ENCODE measurements at places on chromosomes 16 and 17.

DNA sequence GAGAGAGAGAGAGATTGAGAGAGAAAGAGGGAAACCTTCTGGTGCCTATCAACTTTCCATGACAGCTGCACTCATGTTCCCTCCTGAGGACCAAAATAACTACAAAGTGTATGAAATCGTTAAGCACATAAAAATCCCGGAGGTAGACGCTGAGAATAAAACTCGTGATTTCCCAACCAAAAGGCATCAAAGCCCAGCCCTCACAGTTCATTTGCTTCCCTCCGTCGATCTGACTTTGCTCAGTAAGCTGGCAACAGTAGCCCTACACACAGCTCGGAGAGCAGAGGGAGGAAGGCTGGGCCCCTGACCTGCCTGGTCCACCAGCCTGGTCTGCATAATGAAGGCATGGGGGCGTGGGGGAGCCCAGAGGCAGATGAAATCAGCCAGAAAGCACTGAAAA lies 273.9 kb upstream of the ZFHX3 start:
- DNase-seq: no peak

DNA sequence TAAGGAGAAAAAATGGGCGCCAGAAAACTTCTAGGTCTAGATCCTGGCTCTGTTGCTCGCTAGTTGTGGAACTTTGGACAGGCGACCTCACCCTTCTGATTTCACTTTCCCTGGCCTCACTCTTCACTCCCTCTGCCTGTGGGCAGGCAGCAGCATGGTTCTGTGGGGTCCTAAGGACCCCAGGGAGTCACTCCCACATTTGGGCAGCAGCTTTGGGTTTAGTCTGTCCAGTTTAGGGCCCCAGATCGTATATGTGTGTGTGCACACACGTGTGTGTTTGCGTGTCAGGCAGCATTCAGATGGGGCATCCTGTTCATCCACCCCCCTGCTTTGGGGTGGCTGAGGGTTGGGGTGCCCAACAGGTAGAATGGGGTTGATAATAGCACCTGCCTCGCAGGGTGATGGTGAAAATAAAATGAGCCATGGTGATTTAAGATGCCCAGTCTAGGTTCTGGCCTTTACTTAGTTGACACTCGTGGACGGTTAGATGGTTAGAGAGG lies 102.2 kb downstream of the RAB11FIP4 start:
- no peak for DNase-seq

DNA sequence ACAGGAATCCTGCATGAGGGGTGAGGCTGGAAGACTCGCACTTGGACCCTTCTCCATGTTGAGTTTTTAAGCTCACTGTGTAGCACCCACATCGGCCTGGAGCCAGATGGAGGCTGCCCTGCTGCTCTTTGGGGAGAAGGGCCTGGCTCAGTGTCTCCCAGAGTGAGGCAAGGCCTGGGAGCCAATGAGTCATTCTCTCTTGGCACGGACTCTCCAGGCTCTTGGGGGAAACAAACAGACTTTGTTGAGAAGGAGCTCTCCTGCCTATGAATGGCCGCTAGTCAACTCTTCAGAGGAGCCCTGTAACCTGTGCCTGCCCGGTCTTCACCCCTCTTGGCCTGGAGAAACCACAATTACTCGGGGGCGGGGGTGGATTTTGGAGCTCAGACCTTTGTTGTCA lies 50.8 kb upstream of the MAF start:
- DNase-seq: no peak

DNA sequence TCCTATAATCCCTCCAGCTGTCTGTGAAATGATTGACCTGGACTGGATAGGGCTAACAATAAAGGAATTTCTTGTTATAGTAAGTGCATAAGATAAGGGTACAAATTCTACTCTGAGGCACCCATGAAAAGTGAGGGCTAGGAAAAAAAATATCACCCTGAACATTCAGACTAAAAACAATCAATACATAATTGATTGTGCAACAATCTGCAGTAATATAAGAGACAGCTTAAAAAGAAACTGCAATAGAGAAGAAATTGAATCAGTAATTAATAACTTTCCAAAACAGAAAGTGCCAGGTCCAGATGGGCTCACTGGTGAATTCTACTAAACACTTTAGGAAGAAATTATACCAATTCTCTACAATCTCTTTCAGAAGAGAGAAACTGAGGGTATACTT lies 44.2 kb upstream of the CREBBP start:
- no peak for DNase-seq

DNA sequence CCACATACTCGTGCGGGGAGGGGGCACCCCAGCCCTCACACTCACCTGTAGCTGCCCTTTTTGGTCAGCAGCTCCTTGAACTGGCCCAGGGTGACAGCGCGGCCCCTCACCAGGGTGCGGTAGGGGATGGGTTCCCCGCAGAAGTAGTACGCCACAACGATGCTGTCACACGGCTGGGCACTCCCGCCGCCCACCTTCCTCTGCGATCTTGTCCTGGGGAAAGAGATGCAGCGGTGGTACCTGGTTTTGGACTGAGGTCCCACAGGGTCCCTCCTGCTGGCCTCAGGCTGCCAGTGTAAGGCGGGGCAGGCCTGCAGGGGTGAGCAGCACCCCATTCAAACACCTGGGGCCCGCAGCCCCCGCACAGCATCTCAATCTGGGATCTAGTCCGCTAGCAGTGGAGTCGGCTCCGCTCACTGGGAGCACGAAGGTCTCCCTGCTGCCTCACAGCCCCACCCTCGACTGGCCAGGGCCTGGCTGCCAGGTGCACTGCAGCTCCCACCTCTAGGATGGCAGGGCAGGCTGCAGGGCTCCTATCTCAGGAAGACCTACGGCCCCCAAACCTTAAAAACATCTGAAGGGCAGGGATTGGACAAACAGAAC lies 6.5 kb downstream of the PDIA2 start:
- DNase-seq: no peak

DNA sequence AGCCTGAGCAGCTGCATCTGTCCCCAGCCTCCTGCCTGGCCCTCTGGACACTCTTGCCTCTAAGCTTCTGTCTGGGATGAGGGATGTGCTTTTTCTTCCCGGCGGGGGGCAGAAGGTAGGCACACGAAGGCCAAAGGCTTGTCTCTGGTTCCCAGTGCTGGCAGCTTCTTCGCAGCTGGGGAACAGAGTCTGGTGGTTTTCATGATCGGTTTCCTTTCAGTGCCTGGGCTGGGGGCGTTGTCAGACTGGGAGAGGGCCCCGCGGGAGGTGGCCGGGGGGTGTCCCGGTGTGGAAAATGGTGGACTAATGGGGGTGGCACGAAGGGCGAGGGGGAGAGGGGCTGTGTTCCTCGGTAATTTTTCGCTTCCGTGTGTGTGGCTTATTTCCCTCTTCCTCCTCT lies 988 bp downstream of the RAP1GAP2 start:
- no peak for DNase-seq

DNA sequence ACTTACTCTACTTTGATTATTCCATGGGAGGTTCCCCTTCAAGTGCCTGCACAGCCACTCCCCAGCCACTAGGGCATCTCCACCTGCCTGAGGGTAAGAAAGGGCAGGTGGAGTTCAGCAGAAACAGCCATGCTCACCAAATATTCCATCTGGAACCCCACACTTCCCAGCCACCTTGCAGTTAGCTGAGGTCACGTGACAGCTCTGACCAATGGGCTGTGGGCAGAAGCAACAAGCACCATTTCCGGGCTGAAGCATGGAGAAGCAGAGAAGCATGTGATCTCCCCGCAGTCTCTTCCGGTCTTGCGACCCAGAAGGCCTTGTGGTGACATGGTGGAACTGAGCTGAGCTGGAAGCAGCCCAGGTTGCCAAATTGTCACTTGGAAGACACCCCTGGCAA lies 108.6 kb downstream of the CCT6B start:
- no peak for DNase-seq

- DNase-seq: no peak
Observed at GRCh38 chr16:30649725-30650368, 913 bp upstream of the PRR14 start.

DNA sequence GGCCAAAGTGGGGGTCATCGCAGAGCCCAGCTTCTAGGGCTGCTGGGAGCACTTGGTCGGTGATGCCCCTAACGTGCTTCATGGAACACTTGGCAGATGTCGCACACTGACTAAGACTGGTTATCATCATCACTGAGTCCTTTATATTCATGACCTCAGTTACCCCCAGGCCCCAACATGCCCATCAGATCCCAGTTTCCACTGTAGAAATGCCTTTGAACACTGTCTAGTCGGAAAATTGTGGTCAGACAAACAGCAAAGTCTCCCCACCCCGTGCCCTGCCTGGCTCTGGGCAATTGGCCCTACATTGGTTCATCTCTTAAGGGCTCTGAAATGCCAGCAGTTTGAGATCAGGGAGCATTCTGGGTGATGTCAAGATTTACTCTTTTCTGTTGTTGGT lies 51.3 kb downstream of the NKD1 start:
- DNase-seq: no peak

DNA sequence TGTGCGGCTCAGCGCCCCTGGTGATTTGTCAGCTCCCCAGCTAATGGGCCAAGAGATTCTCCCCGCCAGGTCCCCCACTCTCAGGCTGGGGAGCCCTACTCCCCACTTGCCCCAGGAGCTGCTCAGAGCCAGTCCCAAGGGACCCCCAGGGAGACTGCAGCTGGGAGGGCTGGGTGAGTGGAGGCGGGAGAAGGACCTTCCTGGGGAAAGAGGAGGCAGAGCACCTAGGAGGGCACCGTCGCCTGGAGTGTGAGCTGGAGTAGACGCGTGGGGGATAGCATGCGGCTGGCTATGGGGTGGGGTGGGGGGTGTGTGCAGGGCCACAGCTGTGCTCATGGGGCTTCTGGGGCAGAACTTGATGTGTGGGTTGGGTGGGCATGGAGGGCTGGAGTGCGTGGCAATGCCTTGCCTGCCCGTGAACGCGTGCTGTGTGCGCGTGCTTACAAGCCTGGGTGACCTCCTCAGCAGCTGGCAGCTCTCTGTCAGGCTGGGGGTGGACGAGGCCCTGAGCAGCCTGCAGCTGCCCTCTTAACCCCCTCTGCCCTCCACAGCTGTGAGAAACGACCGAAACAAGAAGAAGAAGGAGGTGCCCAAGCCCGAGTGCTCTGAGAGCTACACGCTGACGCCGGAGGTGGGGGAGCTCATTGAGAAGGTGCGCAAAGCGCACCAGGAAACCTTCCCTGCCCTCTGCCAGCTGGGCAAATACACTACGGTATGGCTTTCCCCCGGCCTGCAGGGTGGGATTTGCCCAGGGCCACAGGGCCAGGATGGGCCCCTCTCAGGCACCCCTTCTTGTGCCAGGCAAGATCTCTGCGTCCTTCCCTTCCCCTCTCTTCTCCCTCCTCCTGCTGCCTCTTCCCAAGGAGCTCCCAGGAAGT lies 12.9 kb downstream of the GJD3 start:
- no peak for DNase-seq

DNA sequence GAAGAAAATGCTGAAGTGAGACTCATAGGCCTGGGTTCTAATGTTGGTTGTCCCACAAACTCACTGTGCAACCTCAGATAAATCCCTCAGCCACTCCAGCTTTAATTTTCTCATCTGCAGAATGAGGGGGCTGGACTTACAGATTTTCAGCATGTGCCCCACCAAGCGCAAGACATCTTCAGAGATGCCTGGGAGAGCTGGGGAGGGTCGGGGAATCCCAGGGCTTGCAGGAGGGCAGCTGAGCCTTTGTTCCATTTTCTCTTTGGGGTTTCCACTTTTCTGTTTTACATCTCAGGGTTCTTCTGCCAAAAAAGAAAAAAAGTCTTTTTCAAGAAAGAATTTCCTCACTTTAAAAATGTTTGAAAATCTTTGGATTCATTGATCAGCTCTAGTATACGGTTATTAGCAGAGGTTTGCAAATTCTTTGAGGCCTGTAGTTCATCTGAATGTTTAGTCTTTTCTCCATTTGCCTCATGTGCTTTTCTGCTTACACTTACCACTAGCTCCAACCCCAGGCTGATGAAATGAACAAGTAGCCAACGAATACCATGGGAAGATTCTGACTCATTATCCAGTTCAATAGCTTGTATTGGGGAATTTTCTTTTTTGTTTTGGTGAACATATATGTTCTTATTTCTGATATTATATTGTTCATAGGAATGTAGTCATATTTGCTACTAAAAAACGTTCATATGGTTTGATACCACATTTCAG lies 56.4 kb downstream of the CHD9 start:
- no peak for DNase-seq

- DNase-seq: peak; percentile 75
Observed at GRCh38 chr17:38559051-38559879, 46.5 kb downstream of the SRCIN1 start.

DNA sequence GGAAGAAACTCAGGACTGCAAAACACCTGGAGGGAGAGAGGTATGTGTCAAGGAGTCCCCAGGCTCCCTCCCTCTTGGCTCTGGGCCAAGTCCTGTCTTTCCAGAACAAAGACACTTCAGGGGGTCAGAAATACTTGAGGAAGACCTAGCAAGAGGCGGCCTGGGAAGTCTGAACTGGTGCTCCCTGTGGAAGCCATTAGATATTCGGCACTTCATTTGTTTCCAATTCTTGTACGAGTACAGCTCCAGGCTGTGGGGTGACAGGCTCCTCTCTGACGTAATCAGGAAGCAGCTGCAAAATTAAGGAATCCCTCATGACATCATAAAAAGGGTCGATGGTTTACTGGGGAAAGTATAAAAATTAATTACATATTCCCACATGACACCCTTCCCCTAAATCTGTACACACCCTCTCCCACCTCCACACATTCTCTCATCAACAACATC lies 108.7 kb downstream of the SMG6 start:
- no peak for DNase-seq

- no peak for DNase-seq
Observed at GRCh38 chr17:13485327-13485726, 116.4 kb downstream of the HS3ST3A1 start.

DNA sequence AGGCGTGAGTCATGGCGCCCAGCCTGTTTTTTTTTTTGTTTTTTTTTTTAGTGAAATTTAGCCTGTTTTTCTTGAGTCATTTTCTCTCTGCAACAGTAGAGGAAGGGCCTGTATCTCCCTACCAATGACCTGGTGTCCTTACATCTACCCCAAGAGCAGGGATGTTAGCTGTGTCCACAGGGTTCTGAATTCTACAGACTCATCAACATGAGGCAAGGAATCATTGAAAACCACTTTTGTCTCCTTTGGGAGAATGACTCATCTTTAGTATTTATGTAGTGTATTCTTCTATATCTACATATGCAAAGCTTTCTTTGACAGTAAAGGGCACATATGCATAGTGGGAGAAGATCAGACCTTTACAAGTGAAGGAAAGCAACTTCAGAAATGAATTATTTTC lies 105.3 kb downstream of the SPECC1 start:
- no peak for DNase-seq

- DNase-seq: no peak
Observed at GRCh38 chr17:61423967-61424649, 24.5 kb downstream of the TBX2 start.
